ENCODE measurements at places on chromosomes 7 and 10.

DNA sequence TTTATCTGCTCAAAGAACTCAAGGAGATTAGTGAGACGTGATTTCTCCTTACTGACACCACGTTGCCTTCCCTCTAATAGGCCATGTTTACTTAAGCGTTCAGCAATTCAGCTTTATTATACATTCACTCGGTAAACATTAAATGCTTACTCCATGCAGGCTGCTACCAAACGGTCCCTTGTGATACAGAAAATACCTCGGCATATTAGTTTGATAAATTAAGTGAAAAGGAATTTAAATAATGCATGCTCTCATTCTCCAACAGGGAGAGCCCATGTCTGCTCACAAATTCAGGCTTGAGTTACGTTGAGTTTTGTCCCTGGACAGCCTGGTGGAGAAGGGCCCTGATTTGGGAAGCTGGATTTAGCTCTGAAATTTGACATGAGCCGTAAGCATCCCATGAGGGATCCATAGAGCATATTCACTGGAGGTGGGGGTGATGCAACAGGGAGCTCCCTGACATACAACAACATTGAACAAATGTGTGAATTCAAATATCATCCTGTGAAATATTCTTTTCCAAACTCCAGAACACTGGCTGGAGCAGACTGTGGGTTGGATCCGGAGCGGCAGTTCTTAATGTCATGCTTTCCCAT lies 86.3 kb downstream of the TBXAS1 start:
- DNase-seq, result no peak

DNA sequence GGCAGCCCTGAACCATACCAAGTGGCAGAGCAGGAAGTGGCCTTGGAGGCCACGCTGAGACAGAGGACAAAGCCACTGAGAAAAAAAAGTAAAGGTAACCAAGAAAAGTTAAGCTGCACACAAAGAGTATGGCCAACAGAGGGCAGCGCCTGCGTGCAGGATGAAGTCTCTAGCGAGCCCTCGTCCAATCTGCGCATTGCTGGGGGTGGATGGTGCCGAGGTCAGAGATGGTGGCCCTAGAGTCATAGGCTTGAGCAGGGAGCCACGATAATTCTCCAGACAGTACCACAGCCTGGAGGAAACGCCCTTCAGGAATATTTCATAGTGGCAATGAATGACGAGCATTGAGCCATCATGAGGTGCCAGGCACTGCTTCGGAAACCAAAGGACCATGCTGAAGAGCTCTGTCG lies 9.7 kb downstream of the ATP6V0E2 start:
- no peak for DNase-seq

- no peak for DNase-seq
Measured at GRCh38 chr7:7639421-7639820, 1.1 kb upstream of the UMAD1 start.

DNA sequence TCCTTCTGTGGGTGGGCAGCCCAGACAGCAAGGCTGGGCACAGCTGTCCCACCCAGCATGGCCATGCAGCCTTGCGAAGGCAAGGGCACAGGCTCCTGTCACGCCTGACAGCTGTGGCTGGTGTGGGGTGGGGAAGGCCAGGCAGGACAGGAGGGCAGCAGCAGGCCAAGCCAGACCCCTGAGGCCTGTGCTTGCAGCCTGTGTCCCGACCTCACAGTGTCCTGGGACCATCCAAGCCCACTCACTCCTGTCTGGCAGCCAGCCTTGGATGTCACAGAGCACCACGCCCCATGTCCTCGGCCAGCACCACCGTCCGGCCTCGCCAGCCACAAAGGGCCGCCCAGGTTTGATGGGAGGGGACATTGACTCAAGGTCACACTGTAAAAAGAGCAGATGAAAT lies 85.5 kb upstream of the LRRC4 start:
- DNase-seq, result no peak

DNA sequence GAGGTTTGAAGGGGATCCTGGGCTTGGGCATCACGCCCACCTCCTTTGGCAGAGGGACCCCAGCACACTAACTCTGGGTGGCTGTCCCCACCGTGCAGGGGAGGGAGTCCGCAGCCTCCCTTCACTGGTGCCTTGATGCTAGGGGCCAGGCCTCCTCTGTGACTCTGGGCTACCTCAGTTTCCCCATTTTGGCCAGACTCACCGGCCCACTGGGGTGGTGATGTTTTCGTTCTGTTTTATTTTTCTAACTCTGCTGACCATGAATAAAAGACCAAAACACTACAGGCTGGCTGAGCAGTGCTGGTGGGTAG lies 503 bp upstream of the TRIP6 start:
- no peak for DNase-seq

DNA sequence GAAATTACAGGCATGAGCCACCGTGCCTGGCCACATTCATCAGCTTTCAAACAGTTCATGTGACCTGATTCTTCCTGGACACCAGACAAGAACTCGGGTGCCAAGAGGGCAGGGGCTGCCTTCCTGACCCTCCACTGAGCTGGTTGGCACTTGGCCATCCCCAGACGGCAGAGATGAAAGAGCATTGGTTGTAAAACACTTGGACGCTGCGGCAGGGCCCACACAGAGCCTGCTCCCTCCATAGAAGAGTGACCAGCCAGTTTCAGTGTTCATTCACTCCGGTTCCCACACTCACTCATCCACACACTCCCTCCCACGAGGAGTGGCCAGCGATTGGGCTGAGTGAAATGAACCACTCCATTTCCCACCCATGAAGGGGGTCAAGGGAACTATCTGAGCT lies 112.3 kb downstream of the ITGB8 start:
- DNase-seq, result no peak

Data from central memory CD8-positive, alpha-beta T cell (primary cell).